Stimulated activated CD4-positive, alpha-beta T cell treated with anti-CD3 and anti-CD28 coated beads, Interleukin-15, amount 100 ng/mL, for 1 hour (primary cell): ENCODE measurements at places on chromosomes 6 and 20.

DNA sequence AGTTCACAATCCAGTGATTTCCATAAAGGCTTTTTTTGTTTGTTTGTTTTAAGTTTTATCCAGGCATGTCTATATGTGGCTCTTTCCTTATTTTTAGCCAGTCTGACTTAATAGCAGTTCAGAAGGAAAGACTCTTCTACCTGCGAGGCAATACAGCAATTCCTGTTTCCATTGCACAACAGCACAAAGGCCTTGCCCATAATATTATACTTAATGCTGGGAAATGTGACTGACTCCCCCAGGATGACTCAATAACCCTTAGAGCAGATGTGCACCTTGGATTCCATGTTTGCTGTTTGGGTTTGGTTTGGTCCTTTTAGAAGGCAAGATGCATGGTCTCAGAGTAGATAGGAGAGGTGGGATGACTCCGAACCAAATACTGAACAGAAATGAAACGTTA lies 184.1 kb downstream of the MTFR2 start:
- no peak for DNase-seq

GRCh38 chr6:170150590-170150945 lies 140.3 kb downstream of the DLL1 start:
- DNase-seq = no peak

DNA sequence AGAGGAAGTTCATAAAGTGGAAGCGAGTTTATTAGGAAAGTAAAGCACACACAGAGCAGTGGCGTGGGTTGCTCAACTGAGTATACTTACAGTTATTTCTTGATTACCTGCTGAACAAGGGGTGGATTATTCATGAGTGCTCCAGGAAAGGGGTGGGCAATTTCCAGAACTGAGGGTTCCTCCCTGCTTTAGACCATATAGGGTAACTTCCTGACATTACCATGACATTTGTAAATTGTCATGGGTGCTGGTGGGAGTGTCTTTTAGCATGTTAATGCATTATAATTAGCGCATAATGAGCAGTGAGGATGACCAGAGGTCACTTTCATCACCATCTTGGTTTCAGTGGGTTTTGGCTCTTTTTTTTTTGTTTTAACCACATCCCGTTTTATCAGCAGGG lies 29.8 kb downstream of the PDYN start:
- DNase-seq = no peak

- no peak for DNase-seq
These were observed 11.5 kb upstream of the MMP9 start for GRCh38 chr20:45997187-45997586.

- DNase-seq = no peak
These were observed 71.2 kb downstream of the LY86 start for GRCh38 chr6:6659600-6660327.

DNA sequence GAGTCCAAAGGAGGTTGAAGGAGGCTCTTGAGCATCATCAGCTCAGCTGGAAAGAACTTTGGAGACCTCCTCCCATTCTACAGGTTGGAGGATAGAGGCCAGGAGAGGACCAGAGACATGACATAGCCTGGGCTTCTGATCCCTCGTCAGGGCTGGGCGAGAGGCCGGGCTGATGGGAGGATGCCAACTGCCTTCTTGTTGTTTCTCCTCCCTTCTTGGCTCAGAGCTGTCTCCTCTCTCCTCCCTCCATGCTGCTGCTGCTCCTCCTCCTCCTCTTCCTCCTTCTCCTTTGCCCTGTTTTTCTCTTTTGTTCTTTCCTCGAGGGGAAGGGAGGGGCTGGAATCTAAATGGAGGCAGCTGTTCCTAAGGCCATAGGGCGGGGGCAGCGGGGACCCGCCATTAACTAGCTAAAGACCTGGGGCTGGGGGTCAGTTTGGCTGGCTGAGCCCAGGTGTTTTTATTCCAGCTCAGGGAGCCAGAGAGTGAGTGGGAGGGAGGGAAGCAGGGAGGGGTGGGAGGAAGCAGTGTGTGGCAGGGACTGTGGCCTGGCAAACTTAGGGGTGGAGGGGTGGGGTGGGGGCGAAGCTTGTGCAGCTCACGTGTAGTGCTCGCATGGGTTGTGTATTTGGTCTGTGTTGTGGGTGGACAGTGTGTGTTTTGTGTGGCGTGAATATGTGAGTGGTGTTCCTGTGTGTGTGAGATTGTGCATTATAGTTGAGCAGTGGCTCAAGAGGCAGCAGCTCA lies 84.8 kb downstream of the CD40 start:
- DNase-seq = no peak

- DNase-seq = no peak
These were observed 135.3 kb downstream of the ERMARD start for GRCh38 chr6:169886631-169887227.

- DNase-seq = no peak
These were observed 77.7 kb downstream of the EFHC1 start for GRCh38 chr6:52497652-52498408.

DNA sequence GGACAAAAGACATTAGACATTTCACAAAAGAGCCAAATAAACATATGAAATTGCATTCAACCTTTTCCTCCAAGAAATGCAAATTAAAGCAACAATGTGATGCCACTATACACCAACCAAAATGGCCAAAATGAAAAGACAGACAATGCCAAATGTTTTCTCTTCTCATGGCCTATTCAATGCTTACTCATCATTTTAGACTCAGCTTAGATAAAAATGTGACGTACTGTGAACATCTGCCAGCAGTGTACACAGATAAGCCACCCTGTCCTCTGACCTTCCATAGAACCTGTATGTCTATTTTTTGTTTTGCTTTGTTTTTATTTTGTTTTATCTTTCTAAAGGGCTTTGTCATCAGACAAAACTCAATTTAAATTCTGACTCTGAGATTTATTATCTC lies 385.2 kb downstream of the FRK start:
- DNase-seq = no peak

GRCh38 chr6:33107641-33108040 lies 31.9 kb downstream of the HLA-DPB1 start:
- DNase-seq = no peak

DNA sequence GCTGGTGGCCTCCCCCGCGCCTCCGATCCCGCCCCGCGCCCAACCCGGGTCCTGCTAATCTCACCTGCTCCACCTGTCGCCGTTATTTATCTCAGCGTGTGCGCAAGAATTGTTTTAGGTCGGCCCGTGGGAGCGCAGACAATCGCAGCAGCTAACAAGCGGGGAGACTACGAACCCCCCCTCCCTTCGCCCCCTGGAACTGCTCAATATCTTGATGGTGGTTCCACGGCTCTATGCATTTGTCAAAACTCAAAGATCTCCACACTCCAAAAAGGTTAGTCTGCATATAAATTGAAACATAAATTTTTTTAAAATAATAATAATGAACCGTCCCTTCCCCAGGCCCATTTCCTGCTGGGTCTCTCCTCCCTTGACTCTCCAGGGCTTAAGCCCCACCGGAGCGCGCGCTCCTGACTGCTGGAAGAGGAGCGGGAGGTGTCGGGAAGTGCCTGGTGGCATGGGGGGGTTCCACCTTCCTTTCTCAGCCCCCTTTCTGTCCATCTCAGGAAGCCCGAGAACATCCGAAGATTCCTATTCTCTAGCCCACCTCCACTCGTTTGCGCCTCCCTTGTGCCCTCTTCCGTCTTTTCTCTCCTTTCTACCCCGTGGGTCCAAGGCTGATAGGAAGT lies 1.6 kb upstream of the MDGA1 start:
- DNase-seq = no peak

- DNase-seq = no peak
These were observed 8.9 kb downstream of the ATXN1 start for GRCh38 chr6:16752206-16752866.

DNA sequence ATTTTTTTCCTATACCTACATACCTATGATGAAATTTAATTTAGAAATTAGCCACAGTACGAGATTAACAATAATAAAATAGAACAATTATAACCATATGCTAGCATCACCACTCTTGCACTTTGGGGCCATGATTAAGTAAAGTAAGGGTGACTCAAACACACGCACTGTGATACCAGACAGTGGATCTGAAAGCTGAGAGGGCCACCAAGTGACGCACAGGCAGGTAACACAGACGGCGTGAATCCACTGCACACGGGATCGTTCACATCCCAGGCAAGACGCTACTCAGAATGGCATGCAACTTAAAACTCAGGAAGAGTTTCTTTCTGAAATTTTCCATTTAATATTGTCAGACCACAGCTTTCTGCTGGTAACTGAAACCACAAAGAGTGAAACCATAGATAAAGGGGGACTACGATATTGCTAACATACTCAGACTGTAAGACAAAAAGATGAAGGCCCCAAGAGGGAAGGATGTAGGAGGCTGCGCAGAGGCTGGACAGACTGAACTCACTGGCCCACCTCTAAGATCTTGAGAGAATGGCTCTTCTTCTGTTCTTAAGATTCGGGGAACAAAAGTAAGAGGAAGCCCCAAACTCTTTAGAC lies 17.9 kb downstream of the RRBP1 start:
- DNase-seq = no peak

DNA sequence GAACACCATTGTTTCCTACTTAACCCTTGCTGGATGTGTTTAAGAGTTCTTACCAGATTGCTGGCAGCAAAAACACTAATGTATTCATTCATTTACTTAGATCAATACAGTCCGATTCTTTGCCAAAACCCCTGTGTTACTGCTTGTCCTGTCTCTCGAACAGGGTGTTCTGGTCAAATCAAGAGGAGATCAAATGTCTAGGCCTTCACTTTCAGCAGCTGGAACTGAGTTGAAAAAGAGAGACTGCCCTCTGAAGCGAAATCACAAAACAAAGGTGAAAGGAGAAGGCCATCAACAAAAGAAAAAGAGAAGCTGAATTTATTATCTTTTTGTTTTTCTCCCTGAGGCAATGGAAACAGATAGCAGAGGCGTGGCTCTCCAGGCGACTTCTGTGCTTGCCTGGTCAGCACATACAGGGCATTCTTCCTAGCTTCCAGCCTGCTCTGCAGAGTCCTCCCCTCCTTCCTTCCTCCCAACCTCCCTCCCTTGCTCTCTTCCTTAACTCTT lies 44.1 kb upstream of the GCM1 start:
- DNase-seq = no peak

DNA sequence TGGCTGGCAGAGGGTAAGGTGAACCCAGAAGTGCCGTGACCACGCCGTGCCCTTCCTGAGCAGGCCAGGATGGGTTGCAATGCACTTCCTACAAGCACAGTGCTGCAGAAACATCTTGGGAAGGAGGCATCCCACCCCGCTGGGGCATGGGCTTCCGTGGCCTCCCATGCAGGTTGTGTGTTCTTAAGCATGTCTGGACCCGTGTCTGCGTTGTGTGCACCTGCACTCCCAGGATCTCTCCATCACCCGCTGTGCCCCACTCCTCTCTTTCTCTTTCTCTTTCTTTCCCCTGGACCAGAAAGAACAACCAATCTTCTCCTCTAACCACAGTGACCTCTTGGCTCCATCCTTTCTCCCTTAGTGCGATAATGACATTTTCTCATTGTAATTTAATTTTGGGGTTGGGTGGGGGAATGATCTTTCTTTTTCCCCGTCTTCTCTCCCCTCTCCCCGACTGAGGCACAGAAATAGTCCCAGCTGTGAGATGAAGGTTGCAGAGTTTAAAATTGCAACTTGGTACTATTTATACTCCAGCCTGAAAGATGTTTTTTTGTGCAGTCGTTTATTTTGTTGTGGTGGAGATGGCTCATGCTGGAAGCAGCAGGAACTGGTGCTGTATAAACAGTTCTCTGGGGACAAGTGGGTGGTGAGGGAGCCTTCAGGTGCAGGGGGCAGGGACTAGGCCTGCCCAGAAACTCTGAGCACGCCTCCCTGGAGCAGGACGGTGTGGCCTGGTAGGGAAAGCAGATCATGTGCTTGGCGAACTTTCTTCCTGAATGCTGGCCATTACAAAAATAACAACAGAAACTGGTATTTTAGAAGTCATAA lies 20.5 kb downstream of the BCAS4 start:
- no peak for DNase-seq

DNA sequence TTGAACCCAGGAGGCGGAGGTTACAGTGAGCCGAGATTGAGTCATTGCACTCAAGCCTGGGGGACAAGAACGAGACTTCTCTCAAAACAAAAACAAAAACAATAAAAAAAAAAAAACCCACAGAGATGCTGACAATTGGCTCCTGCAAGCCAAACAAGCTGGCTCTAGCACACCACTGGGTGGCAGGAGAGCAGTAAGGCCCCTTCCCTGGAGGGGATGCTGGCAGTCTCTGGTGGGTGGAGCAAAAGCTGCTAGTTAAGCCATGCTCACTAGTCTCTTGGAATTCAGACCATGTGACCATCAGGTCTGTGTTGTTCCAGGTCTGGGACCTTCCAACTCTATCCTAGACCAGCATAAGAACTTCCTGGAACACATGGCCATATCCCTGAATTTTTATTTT lies 18.9 kb upstream of the DSN1 start:
- no peak for DNase-seq

GRCh38 chr6:29255530-29255929 lies 46.0 kb upstream of the OR14J1 start:
- DNase-seq = no peak

- DNase-seq = no peak
These were observed 48.6 kb downstream of the DAAM2 start for GRCh38 chr6:39840781-39841180.

GRCh38 chr6:113328886-113329381 lies 528.2 kb upstream of the MARCKS start:
- no peak for DNase-seq

DNA sequence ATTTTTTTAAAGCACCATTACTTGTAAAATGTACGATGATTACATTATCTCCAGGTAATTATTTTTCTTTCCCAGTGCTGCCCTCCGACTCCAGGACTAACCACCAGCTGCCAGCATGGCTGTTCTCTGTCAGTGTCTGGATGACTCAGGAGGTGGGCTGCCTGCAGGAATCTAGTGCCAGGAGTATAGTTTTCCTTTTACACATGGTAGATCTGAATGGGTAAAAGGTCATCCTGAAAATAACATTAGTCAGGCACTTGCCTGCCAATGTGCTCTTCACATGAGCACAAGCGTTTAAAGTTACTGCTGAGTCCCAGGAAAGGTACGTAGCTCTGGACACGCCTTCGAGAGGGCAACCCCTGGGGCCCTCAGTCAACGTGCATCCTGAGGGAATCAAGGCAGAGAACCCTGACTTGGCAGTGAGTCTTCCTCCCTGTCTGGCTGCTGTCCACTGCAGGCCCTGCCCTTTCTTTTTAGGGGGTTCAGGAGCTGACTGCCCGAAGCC lies 2.4 kb downstream of the DYNLT1 start:
- no peak for DNase-seq

GRCh38 chr6:154923199-154923869 lies 71.8 kb upstream of the TIAM2 start:
- DNase-seq = no peak

DNA sequence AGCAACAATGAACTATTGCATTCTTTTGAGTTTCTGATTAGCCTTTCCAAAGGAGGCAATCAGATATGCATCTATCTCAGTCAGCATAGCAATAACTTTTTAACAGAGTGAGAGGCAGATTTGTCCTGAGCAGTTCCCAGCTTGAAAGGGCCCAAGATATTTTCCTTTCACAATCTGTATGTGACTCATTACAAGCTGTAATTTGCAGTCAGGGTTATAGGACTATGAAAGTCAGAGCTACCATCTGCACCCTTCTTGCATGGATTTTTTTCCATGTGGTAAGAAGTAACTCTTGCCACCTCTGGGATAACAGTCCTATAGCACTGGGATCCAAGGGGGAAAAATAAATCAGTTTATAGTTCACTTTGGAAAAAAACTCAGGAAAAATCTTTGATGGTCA lies 318.2 kb upstream of the RGS17 start:
- no peak for DNase-seq

GRCh38 chr6:129686941-129687627 lies 22.9 kb downstream of the ARHGAP18 start:
- DNase-seq = no peak

GRCh38 chr20:45407783-45408645 lies at the start of gene DBNDD2:
Gene DBNDD2, plus strand, starts transcription at chr20:45408289. Its CDS starts 179 bp downstream, at chr20:45408468.
- no peak for DNase-seq

GRCh38 chr6:88539295-88539764 lies 373.2 kb upstream of the CNR1 start:
- DNase-seq = no peak
